NK-92 treated with Interleukin-12 subunit alpha and Interleukin-12 subunit beta, amount 100 ng/mL, for 24 hours (cell line): ENCODE measurements at places on chromosomes 11 and 22.

GRCh38 chr22:28341001-28341400 is 338.6 kb downstream of the TTC28 start:
- DNase-seq = no peak

DNA sequence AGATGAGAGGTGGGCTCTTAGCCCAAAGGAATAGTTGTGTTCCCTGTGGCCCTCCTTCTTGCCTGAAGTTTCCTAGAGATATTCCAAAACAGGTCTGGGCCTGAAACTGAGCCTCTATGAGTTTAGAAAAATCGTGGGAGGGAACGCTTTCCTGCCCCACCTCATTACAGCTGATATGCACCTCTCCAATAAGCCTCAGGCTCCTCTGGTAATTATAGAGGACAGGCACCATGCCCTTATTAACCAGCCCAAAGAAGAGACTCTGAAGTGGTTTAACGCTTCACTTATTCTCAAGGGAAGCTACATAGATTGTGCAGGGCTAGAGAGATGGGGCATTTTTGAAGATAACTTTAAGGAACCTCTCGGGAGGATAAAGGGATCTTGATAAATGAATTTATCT is 3.4 kb upstream of the MPZL2 start:
- no peak for DNase-seq

GRCh38 chr11:34476849-34477248 is 36.7 kb downstream of the ELF5 start:
- DNase-seq = no peak

DNA sequence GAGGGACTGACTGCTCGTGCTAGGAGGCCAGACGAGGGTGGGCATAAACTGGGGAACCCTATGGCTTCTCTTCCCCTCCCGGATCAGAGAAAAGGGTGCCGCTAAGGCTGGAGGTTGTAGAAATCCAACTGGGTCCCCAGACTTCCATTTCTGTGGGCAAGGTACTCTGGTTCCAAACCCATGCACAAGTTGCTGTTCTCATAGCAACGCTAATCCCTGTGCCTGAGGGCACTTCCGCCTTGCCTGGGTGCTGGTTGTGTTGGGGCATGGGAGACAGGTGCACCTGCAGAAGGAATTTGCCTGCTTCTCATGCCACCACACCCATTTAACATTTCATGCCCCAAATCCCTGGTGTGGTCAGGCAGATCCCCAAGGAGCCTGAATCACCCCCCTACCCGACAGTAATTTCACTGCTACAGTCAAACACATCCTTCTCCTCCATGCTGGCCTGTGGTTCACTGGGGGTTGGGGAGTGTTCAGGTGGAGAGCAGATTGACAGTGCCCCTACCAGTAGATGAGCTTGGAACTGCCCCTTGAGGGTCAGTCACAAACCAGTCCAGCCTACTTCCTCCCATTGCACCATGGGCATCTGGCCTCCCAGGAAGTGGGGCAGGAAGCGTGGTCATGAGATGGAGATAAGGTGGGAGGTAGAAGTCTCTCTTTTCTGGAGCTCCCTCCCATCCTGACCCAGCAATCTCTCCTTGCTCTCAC is 1.2 kb downstream of the C2CD2L start:
- DNase-seq = no peak

GRCh38 chr22:24148266-24149197 is 32.8 kb upstream of the SUSD2 start:
- DNase-seq = no peak

DNA sequence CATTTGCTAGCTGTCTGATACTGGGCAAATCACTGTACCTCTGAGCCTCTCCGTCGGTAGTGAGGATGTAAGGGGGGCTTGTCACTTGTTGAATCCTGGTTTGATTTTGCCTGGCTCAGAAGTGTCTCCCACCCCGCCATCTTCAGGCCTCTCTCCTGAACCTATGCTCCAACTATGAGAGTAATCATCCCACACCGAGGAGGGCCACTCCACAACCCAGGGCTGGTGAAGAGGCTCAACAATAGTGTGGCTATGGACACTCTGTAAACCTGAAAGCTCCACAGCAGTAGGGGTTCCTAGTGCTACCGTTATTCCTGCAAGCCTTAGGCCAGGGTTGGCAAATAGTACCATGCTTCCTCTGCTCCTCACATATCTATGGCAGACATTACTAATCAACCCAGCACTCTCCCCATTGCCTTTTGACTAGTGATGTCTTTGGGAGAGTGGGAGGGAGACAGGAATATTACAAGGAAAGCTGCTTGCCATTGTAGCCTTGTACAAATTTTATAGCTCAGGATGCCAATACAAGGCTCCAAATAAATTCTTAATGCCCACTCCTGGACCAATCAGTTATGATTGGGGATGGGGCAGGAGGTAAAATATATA is 134.0 kb upstream of the TEAD1 start:
- DNase-seq = no peak

DNA sequence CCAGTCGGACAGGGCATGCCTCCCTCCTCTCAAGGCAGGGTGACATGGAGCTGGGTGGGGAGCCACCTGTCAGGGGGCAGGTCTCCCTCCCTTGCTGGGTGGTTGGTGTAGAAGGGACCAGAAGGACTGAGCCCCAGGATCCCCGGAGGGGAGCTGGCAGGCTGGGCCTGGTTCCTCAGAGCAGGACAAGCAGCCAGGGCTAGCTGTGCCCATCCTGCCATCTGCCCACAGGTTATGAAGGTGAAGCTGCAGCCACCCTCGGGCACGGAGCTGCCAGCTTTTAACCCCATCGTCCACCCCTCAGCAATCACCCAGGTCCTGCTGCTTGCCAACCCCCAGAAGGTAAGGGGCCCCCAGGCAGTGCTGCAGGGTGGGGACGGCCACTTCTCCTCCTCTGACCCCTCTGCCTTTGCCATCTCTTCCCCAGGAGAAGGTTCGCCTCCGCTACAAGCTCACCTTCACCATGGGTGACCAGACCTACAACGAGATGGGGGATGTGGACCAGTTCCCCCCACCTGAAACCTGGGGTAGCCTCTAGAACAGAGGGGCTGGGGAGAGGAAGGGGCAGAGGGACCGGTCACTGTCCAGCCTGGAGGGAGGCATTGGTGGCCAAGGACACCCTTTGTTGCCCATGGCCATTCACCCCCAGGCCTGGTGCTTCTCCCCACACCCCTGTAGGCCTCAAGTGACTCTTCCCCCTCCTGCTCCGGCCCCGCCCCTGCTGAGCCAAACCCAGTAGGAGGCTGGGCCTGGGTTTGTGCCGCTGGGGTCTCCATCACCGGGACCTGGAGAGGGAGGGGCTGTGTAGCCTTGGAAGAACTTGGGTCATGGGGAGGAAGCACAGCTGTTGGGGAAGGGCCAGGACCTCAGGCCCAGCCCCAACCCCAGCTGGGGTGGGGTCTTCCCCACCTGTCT is 7.0 kb upstream of the SH3BP1 start:
- DNase-seq = no peak

- no peak for DNase-seq
Observed at GRCh38 chr11:45794169-45794568, 10.8 kb upstream of the SLC35C1 start.

GRCh38 chr22:46910624-46911023 is 148.2 kb downstream of the TBC1D22A start:
- no peak for DNase-seq

DNA sequence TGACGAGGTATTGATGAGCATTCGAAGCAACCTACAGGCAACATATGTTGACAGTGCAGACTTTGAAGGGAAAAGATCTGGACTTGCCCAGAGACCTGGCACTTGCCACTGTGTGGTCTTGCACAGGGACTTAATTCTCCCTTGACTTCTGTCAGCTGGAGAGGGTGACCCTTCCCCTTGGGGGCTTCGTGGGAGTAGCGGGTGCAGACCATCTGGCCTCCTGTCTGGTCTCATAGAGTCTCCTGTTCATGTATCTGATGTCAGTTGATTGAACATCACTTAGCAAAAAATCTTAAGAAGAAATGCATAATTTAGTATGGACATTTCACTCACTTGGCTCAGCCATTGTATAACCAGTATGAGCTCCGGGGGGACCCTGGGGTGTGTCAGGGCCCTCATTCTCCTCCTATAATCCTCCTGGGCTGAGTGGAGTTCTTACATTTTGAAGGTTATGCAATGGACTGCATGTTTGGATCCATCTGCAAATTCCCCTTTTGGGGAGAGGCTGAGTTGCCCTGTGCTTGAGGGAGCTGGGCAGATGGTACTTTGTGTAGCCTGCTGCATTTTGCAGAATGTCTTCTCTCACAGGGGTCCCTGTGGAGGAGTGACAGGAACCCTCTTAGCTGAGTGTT is 13.0 kb downstream of the BCR start:
- DNase-seq = no peak

GRCh38 chr22:20973634-20974286 is 6.7 kb downstream of the AIFM3 start:
- DNase-seq = no peak

DNA sequence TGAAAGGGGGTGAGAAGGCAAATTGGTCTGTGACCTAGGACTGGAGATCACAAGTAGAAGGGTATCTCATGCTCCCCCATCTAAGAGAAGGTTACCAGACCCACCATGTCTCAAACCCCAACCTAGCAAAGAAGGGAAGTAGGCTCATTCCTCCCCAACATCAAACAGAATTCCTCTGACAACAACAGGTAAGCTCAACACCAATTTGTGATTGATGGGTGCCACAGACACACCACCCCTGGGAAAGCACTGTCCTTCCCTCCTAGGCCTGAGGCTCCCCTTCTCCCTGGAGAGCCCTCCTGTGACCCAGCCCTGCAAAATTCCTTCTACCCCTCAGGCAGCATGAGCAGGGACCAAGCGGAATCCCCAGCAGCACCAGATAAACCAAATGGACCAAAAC is 154.3 kb downstream of the BUD13 start:
- DNase-seq = no peak

GRCh38 chr11:62400760-62401159 is 18.1 kb upstream of the SCGB1A1 start:
- DNase-seq = no peak

- DNase-seq = no peak
Observed at GRCh38 chr11:64344787-64345186, 4.8 kb downstream of the CCDC88B start.

DNA sequence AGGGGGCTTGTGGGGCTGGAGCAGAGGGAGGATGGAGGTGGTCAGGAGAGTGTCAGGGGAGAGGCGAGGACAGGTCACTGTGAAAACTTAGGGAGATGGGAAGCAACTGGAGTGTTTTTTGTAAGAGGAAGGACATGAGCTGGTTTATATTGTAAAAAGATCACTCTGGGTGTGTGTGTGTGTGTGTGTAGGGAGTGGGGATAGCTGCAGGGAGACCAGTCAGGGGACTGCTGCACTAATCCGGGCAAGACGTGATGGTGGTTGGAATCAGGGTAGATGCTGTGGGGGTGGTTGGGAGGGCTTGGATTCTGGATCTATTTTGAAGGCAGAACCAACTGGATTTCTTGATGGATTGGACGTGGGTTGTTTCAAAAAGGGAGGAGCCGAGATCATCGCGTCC is 11.3 kb upstream of the SYT7 start:
- no peak for DNase-seq

DNA sequence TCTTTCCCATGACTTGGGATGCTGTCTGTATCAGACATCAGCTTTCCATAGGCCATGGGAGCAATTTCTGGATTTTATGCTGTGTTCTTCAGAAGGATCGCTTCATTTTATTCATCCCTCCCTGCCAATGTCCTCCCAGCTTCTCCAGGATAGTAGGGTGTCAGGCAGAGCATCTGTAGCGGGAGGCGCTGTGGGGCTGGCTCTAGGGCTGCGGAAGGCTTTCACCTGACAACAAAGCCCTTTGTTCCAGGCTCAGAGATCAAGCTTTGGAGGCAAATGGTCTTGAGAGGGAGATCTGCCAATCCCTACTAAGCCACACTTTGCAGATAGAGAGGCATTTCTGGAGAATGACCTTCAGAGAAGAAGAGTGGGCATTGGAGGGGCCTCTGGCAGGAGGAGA is 29.5 kb upstream of the FTH1 start:
- DNase-seq = no peak

DNA sequence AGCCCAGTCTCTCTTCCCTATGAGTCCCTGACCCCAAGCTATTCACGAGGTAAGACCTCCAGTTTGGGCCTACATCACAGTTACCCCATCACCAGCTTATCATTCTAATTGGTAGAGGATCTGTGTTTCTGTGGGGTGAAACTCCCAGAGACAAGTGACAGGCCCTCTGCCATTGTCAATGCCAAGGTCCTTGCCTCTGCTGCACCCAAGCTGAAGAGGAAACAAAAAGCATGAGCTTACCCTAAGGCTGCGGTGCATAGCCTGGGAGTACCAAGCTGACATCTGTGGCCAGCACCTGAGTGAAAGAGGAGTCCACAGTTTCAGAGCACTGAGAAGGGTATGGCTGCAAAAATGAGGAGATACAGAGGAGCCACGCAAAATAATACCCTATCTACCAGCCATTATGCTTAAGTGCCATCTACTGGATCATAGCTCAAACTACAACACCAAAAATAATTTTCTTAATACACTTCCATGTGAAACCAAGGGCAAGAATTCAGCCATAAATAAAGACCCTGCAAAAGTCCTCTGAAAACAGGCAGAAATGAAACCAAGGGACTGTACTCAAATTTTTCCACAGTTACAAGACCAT is 62.3 kb upstream of the ANO5 start:
- no peak for DNase-seq

DNA sequence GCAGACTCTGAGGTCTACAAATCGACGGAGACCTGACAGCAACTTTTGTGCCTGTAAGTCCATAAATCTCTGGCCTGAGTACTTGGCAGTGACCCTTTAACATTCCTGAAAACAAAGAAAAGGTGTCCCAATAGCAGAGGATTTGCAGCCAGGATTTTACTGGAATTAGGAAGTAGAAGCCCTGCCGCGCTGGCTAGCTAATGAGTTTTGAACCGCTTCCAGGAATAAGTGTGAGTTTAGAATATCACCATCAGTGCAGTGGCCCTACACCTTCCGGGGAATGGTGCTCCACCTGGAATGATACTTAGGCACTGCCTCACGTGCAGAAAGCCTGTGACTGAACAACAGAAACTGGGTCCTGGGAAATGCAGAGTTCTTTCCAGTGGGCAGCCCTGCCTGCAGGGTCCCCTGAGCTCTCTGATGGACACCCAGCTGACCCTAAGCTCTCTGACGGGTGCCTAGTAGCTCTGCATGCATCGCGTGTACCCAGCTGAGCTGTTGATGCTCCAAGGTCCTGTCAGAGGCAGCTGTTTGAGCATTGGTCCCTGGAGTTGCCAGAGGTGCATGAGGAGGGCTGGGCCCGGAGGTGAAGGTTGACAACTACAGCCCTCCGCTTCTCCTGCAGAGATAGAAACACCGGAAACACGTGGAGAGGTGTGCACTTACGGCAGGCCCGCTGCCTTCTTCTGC is 380.9 kb downstream of the TBC1D22A start:
- no peak for DNase-seq

GRCh38 chr11:61034704-61035525 is 63.4 kb downstream of the CD6 start:
- DNase-seq = no peak
